Stimulated activated CD4-positive, alpha-beta T cell treated with anti-CD3 and anti-CD28 coated beads, TNF-alpha, amount 100 ng/mL, for 24 hours (primary cell): ENCODE measurements at places on chromosomes 3 and 15.

- no peak for DNase-seq
Measured at GRCh38 chr3:135175728-135176277, 380.7 kb downstream of the EPHB1 start.

- no peak for DNase-seq
Measured at GRCh38 chr3:197083486-197083885, 53.9 kb upstream of the MELTF start.

GRCh38 chr15:80070840-80071239 lies 11.4 kb downstream of the ZFAND6 start:
- no peak for DNase-seq

- DNase-seq = no peak
Measured at GRCh38 chr3:118534519-118534918, 500.1 kb downstream of the IGSF11 start.

- DNase-seq = no peak
Measured at GRCh38 chr3:182393830-182394367, 399.4 kb upstream of the ATP11B start.

DNA sequence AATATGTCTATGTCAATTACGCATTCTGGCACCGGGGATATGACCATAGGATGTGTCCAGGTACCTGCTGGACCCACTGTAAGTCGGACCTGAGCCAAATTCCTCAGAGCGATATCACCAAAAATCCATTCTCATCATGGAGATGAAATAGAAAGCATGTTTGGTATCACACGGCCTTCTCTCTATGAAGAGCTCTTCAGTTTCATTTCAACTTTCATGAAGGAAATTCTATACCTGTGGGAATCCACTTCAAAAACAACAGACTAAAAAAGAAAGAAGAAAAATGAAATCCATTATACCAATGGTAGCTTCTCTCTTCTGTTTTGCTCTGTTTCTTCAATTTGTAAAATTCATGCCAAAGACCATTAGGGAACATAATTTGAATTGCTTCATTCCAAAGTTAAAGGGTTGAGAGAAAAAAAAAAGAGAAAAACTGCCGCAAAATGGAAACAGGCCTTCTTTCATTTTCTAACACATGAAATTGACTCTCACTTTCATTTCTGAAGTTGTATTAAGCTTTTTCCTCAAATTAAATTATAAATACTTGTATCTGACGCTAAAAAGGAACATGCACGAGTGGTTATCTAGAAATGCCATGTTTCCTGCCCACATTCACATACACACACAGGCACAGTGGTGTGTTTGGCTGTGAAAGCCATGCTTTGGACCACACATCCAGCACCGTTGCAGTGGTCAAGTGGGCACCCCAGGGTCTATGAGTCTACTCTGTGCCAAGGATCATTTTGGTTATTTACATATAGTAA lies 46.9 kb upstream of the DIPK2A start:
- no peak for DNase-seq

DNA sequence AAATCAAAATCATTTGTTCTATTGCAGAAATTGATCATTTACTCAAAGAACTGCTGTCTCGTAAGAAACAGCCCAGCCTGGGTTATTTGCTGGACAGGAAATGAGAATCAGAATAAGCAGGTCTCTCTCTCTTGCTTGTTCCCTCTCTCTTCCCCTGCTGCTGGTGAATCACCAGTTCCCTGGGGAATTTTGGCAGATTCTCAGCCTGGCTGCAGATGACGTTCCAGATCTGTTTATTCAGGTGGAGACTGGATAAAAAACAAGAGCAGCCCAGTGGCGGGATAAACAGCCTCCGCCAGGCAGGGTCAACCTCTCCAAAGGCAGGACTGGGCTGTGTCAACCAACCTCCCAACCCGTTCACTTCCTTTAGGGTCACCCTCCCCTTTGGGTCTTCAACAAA lies 72.1 kb downstream of the LRIG1 start:
- DNase-seq = no peak

DNA sequence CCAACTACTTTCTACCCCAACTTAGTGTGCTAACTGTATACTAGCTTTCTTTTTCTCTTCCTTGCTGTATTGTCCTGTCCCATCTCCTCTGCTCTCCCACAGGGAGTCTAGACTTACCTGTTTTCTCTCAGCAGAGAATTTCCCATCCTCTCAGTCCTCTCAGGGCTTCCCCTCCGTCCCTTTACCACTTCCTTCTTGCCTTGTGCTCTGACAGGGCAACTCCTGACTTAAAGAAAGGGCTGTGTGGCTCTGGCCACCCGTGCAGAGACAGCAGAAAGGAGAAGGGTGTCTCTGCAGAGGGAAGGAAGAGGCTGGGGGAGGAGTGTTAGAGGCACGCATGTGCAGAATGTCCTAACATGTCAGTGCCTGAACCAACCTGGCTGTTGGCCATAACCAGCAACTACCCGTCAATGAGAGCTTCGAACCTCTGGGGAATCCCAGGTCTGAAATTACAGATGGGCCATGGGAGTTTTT lies at the start of gene GCSAM:
Gene GCSAM (minus strand): TSS at position 274 of the 474 bp plus-strand sequence. CDS start 128 bp downstream, at position 146.
- DNase-seq = peak; percentile 50

- DNase-seq = no peak
Measured at GRCh38 chr3:183291497-183292031, 38.5 kb downstream of the B3GNT5 start.

GRCh38 chr3:186879781-186880180 lies 37.3 kb downstream of the ADIPOQ start:
- DNase-seq = no peak

DNA sequence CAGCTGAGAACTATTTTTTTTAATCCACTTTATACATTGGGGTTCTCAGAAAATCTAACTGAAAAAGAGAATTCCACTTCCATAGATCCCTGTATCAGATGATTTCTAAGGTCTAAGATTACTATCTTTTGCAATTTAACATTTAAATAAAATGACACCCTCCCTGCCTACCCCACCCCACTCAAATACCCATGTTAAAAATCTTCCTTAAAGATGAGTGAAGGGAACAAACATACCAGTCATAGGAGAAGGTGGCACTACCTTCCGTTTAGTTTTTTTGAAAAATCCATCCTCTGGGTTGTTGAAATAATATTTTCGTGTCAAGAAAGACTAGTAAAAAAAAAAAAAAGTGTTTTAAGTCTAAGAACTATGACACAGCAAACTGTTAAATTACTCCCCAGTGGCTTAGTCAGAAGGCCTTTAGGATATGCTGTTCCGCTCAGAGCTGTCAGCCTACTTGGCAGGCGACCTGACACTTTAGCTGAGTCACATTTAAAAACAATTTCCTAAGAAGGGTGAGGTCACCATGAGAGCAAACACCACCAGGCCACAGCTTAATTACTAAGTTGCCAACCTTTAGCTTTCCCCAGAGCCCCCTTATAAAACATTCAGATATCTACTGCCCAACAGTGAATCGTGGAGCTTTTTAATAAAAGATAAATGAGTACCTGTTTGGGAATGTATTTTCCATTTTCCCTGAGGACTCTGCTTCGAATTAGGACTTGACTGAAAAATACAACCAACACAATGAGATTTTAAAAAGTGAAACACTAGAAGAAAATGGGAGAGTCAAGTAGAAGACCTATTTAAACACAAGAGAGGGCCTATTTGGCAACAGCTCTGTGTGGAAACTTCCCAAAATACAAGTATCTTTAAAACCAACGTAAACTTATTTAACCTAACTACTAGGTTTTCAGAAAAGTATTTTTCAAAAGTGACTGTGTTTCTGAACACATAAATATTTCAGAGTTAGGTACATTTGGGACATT lies 9.6 kb downstream of the EMC3 start:
- DNase-seq = no peak

DNA sequence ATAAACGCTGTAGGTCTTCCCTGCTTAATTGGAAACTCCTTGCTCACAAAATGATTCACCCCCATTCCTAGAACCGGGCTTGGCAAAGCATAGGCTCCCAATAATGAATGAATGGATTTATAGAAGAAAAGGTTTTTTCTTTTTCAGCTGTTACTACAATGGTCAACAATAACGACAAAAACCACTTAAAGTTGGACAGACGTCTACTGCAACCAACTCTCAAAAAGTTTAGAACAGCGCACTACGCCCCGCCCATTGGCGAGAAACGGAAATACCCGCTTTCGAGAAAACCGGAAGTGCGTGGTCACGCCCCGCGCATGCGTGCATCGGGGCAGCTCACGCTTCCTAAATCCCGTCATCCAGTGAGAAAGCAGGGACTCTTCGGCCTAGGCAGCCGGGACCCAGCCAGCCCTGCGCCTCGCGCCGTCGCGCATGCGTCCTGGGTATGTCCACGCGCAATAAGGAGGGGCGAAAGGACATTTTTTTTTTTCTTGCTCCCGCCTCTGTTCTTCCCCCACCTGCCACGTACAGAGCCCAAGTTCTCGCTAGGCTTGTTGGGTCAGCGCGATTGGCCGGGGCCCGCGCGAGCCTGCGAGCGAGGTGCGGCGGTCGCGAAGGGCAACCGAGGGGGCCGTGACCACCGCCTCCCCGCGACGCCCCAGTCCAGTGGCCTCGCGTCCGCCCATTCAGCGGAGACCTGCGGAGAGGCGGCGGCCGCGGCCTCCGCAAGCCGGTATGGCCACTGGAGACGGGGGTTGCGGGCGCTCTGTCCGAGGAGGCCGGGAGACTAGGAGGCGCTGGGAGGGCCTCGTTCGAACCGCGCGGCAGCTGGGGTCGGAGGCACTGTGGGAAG lies at the start of gene TFG:
Gene TFG (plus strand): TSS at position 506 of the 853 bp plus-strand sequence. CDS start 4,192 bp downstream, outside the sequence.
- peak; percentile 96 for DNase-seq

GRCh38 chr3:55704521-55704920 lies 217.4 kb upstream of the WNT5A start:
- no peak for DNase-seq

DNA sequence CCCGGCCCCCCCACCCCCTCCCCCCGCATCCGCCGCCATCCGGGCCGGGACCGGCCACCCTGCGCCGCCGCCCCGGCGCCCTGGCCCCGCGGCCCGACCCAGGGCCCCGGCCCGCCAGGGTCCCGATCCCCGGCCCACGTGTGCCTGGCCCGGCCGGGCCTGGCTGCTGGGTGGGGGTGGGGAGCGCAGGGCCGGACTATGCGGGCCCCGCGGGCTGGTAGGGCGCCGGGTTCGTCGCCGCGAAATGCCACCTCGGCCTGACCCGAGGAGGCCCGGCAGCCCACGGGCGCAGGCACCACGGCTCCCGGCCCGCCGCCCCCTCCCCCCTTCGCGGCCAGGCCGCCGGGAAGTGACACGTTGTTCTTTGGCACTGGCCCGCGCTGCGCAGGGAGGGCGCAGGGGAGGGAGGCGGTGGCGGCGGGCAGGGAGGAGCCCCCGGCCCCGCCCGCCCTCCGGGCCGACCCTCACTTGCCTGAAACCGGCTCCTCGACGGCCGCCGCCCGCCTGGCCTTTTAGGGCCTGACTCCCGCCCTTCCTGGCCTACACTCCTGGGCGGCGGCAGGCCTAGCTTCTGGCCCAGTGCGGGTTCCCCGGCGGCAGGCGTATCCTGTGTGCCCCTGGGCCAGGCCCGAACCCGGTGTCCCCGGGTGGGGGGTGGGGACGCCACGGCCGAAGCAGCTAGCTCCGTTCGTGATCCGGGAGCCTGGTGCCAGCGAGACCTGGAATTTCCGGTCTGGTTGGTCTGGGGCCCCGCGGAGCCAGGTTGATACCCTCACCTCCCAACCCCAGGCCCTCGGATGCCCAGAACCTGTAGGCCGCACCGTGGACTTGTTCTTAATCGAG lies 515 bp downstream of the EIF4G1 start:
- DNase-seq = no peak

DNA sequence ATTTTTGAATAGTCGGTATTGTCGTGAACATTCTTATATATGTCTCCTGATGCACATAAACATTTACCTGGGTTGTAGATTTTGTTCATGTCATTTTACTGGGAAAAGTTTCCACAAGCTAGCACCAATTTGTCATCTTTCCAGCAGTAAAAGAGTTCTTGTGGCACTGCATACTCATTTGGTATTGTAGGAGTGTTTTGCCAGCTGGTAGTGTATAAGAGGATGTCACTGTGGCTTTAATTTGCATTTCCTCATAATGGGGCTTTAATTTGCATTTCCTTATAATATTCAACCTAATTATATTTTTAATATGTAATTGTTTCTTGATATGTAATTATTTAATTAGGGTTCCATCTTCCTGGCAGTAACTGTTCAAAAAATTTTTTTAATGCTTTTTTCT lies 21.2 kb upstream of the TNFSF10 start:
- no peak for DNase-seq

DNA sequence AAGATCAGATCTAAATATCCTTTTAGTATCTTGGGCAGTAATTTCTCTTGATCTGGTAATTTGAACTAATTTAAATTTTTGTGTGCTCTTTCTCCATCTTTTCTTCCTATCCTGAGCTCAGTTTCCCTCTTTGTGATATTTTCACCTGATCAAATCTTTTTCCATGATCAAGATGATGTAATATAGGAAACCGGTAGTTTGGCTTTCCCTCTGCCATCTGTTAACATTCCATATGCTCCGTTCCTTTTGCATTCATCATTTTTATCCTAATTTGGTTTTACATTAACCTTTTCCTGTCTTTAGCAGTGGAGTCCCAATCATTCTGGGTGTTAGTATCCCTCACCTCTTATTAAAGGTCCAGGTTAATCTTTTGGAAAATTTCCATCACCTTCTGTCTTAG lies 5.9 kb upstream of the ABHD6 start:
- DNase-seq = no peak

- DNase-seq = no peak
Measured at GRCh38 chr3:150421799-150422548, 13.9 kb downstream of the TSC22D2 start.

DNA sequence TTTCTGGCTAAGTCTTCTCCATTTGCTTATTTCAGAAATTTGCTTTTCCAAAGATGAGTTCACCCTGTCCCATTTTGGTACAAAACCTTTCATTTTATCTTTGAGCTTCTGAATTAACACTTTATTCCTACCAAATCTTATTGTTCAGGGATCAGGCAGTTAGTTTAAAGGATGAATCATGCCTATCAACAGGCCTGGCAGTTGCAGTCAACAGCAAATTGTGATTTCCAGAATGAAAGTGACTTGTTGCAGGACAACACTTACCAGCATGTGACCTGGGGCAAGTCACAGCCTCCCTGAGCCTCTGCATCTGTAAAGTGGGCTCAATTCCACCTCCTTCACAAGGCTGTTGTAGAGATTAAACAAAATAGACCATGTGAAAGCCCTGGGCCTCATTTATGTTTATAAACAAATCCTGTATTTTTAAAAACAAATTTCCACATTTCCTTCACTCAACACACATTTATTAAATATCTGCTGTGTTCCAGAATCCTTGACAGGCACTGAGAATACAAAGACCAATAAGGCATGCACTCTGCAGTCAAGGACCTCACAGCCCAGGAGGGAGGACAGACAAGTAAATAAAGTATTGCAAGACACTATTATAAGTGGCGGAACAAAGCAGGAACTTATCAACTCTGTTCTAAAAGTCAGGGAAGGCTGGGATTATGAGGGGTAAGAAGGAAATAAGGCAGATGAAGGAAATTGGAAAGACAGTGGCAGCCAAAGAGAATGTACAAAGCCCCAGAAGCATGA lies 359.1 kb upstream of the IL12A start:
- no peak for DNase-seq
